ENCODE measurements at places on chromosomes 6 and 20.

DNA sequence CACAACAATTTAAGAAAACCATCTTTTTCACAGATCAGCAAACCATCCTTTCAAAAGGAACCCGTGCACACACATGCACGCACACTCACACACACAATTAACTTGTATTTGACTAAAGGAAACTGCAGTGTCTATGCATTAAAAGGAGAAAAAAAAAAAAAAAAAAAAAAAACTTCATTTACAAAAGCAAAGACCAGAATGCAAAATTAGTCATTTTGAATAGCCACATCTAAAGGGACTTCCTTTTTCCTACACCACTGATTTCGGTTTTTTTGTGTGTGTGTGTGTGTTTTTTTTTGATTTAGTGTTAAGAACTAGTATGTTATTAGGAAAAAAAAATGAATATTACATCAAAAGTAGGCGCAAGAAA lies 6.3 kb downstream of the ZMYND8 start:
- DNase-seq, result peak; percentile 61

DNA sequence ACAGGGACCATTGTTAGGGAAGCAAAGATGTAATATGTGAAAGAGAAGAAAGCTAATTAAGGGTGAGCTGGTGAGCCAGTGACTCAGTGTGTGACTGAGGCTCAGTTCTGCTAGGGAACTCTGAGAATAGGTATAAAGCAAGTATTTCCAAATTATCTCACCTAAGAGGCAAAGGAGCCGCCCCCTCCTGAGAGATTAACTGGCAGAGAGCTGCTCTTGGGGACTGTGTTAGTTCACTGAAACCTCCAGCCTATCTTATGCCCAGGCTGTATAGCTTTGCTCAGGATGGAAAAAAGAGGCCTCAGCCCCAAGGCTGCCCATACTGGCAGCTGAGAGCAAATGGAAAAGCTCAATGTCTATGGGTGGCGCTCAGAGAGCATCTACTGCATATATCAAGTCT lies 152.0 kb downstream of the PAK5 start:
- no peak for DNase-seq

DNA sequence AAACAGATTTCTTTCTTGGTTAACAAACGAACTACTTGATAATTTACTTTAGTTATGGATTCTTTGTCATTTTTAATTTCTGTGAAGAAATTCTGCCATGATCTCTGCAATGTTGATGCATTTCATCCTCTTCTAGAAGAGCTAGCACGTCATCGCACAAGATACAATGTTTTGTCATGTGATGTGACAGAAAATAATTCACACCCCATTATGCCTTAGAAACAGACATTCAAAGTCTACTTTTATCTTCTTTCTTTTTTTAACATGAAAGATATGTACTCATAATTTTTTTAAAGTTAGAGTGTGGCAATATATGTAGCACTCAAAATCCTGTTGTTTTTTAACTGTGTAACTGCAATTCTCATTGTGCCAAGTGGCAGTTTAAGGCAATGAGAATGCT lies 39.6 kb upstream of the NELFCD start:
- no peak for DNase-seq

DNA sequence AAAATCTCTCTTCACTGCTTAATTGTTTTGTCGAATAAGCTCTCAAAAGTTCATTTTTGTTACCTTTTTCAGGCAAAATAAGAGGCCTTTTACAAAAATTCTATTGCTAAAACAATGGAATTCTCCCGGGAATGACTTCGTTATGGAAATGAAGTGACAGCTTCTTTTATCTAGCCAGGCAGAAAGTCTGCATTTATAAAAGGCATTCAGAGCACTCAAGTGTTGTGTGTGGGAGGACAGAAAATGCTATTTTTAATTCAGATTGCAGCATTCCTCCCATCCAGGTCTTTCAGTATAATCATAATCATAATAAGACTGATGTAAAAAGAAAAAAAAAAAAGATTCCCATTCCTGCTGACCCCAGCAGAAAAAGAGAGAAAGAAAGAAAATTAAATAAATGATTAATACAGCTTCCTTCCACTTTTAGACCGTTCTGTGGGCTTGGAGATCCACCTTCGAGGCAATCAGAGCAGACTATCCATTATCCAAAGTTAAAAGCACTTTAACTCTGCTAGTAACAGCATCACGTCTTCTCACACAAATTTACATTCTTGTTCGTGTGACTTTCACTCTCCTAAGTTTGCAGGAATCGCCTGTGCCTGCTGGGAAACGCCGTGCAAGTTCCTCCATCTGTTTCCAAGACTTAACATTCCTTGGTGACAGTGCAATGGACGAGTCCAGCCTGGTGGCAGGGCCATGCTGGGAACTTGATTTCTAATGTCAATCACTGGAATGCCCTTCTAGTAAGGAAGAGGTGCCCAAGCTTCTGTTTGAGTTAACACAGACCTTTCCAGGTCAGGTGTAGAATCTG lies 258.8 kb downstream of the GMPR start:
- DNase-seq, result no peak

- no peak for DNase-seq
Observed at GRCh38 chr6:112245511-112246203, 8.7 kb downstream of the LAMA4 start.

- DNase-seq, result no peak
Observed at GRCh38 chr6:150874179-150874578, 8.7 kb downstream of the MTHFD1L start.

DNA sequence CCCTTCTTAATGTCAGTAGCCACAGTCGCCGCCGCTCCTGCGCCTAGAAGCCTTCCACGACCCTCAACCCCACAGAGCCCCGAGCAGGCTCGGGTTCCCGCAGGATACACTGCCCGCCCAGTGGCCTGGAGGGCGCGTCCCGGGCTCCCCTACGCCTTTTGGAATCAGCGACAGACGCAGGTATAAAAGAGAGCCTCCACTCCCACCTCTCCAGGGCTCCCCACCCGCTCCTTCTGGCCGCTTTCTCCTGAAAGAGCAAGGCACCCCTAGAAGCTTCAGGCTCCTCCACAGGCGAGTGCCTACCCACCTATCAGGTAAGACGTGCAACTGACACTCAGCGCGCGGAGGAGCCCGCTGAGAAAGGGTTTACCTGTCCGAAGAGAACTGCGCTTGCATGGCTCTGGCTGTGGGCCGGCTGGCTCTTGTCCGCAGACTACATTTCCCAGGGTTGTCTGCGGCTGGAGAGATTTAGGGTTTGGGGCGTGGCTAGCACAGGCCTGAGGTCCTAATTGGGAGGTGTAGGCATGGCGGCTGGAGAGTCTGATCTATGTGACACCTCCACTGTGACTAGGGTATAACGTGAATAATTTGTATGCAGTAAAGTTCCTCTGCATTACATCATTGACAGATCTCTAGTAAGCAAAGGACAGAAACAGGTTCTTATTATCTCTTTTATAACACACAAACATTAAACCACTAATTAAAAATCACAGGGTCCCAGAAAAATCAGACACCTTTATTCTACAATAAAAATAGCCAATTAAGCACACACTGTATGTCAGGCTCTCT lies 13.5 kb upstream of the ZNF391 start:
- peak; percentile 82 for DNase-seq

- no peak for DNase-seq
Observed at GRCh38 chr6:164023535-164023934, 609.0 kb downstream of the QKI start.

- DNase-seq, result no peak
Observed at GRCh38 chr6:25086500-25087091, 150.8 kb upstream of the RIPOR2 start.

DNA sequence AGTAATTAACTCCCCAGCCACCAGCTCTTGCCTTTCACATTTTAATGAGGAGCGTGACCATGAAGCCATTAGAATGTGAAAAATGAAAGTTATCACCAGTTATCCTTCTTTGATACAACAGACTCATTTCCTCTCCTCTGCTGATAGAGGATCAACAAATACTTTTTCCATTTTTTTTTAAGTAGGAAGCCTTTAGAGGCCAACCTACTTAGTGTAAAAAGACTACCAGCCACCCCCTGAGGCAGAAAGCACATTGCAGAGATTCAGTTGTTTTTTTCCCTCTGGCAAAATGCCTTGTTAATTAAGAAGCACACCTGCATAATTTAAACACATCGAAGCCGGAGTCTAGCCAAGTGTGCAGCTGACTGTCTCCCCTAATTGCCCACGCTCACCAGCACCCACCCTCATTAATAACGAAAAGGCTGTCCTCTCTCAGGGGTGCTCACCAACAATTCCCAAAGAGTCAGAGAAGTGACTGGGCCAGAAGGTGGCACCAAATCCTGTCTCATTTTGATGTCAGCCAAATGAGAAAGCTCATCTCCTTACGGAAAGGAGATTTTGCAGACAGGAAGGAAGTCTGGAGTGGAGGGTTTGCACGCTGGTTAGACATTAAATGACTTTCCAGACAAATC lies 60.9 kb upstream of the MC3R start:
- DNase-seq, result no peak

DNA sequence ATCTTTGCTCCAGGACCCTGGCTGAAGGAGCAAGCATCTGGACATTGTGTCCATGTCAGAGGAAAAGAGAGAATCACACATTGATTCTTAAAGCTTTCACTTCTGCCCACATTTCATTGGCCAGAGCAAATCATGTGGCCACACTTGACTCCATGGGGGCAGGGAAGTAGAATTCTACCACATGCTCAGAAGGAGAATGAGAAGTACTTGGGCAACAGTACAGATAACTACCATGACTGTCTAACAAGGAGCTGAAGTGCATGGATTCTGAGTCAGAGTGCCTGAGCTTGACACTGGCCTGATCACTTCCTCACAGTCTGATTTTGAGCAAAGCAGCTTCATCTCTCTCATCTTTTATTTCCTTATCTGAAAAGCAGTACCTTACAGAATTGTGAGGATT lies 38.6 kb downstream of the GHRH start:
- peak; percentile 18 for DNase-seq

- no peak for DNase-seq
Observed at GRCh38 chr20:49207076-49207475, 12.1 kb upstream of the DDX27 start.

DNA sequence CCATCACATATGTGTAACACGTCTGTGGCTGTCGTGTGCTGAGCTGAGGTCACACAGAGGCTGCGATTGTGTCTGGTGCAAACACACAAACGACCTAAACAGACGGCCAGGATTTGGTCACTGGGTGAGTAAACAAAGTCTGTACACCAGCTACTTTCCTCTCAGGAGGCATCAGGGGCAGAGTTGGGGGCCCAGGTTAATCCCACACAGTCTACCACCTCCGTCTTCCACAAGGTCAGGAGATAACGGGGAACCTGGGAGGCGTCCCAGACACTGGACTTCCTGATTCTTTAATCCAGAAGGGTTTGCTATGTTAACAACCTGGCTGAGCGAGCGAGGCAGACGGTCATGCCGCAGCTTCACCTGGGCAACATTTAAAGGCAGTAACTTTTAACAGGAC lies 1.5 kb downstream of the DACT2 start:
- no peak for DNase-seq
